ENCODE measurements at places on chromosomes 5 and 9.

GRCh38 chr9:76887003-76887821 is 18.7 kb downstream of the PRUNE2 start:
- DNase-seq, result no peak

- no peak for DNase-seq
Observed at GRCh38 chr9:125831054-125831453, 83.9 kb downstream of the PBX3 start.

DNA sequence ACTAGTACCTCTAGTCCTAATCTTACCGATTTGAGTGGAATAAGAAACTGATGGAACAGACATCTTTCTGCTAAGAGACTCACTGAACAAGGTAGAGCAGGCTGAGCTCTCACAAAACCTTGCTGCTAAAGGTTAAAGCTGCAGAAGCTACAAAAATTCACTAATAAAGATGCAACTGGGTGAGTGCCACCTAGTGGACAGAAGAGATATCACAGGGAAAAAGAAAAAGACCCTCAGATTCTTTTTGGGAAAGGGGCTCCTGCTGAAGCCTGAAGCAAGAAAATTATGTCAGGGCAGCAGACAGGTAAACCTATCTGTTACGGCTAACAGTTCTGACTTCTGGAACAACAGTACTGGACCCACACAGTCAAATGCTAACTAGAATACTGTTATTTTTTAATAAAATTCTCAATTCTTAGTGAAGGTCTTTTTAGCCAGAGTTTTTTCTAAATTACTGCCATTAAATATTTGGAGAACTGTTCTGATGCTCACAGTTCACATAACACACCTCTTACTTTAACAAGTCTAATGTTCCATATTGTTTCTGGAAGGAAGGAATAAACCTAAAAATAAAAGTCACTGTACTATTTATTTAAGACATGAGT is 51.2 kb downstream of the DIAPH1 start:
- DNase-seq, result no peak

GRCh38 chr9:131277287-131277909 is 1.1 kb upstream of the FAM78A start:
- DNase-seq, result no peak

All from HS-5 (cell line).